ENCODE measurements at places on chromosomes 7 and 10. TPM values are rescaled to one million over a fixed set of nuclear protein-coding genes. Genes with fewer than 3 reads are reported as not detected.

- no peak for DNase-seq
- peaks cover 13% of the 10 kb centered on the region for H3K27me3 ChIP-seq
- no peak overlapping the region for H3K27ac ChIP-seq
- H3K4me1 ChIP-seq = no peaks in the 10 kb centered on the region
Measured at GRCh38 chr10:70657041-70657440, 15.3 kb upstream of the ADAMTS14 start.

GRCh38 chr7:106752367-106752766, 91.4 kb upstream of the CCDC71L start:
- no peaks in the 10 kb centered on the region for H3K4me1 ChIP-seq
- no peaks in the 10 kb centered on the region for H3K27me3 ChIP-seq
- H3K36me3 ChIP-seq = no peaks in the 10 kb centered on the region
- no peak overlapping the region for H3K27ac ChIP-seq
- H3K4me3 ChIP-seq = no peak overlapping the region

GRCh38 chr10:77138541-77138940, 499.1 kb downstream of the KCNMA1 start:
- H3K4me3 ChIP-seq = no peak overlapping the region
- H3K4me1 ChIP-seq = no peaks in the 10 kb centered on the region
- H3K36me3 ChIP-seq = no peaks in the 10 kb centered on the region
- no peak for DNase-seq
- H3K27me3 ChIP-seq = peaks cover 18% of the 10 kb centered on the region

The CYP2C9 gene
- not detected for polyA plus RNA-seq

DNA sequence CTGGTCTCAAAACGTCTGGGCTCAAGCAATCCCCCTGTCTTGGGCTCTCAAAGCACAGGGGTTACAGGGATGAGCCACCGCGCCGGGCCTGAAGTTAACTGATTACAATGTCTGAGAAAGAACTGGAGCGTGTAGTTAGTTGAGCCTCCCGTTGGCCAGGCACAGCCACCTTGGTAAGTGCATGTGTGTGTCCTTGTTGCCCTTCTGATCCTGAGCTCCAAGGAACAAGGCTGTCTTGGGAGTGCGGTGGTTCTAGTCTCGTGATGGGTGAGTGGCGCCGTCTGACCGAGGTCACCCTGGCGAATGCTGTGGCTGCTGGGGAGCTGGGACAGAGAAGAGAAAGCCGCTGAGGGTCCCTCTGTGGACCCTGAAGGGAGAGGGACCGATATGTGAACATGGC, 50.5 kb downstream of the PITRM1 start:
- peaks cover 12% of the 10 kb centered on the region for H3K36me3 ChIP-seq
- no peak overlapping the region for H3K4me3 ChIP-seq
- peak overlapping the region; percentile 49 for H3K27ac ChIP-seq
- no peaks in the 10 kb centered on the region for H3K4me1 ChIP-seq
- H3K27me3 ChIP-seq = no peaks in the 10 kb centered on the region
- DNase-seq = no peak

DNA sequence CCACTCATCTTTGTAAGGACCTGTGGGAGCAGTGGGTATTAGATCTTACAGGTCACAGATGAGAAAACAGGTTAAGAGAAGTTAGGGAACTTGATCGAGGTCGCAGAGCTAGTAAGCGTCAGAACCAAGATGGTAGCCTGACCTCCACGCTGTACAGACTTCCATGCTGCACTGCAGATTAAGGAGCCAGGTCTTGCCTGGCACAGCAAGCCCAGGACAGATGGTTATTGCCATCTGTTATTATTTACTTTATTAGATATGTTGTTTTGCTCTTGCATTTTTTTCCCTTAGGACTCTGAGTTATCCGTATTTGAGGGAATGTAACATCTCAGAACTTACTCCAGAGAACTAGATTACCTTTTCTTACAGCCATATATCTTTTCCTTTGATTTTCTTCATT, 147.2 kb downstream of the NSUN6 start:
- no peaks in the 10 kb centered on the region for H3K4me1 ChIP-seq
- no peak overlapping the region for H3K4me3 ChIP-seq
- H3K27me3 ChIP-seq = no peaks in the 10 kb centered on the region
- H3K36me3 ChIP-seq = no peaks in the 10 kb centered on the region

DNA sequence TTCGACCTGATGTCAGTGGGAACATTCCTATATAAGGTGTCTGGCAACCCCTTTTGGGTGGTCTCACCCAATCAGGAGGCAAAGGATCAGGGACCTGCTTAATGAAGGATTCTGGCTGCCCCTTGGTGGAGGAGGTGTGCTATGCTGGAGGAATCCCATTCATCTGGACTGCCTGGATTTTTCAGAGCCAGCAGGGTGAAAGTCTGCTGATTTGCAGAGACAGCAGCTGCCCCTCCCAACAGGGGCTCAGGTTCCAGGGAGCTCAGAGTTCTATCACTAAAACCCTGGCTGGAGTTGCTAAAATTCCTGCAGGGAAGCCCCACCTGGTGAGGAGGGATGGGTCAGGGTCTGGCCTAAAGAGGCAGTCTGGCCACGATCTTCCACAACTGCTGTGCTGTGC, 398.5 kb upstream of the CNTNAP2 start:
- no peaks in the 10 kb centered on the region for H3K27me3 ChIP-seq
- H3K36me3 ChIP-seq = no peaks in the 10 kb centered on the region
- no peak for DNase-seq
- H3K4me1 ChIP-seq = no peaks in the 10 kb centered on the region
- H3K4me3 ChIP-seq = no peak overlapping the region

DNA sequence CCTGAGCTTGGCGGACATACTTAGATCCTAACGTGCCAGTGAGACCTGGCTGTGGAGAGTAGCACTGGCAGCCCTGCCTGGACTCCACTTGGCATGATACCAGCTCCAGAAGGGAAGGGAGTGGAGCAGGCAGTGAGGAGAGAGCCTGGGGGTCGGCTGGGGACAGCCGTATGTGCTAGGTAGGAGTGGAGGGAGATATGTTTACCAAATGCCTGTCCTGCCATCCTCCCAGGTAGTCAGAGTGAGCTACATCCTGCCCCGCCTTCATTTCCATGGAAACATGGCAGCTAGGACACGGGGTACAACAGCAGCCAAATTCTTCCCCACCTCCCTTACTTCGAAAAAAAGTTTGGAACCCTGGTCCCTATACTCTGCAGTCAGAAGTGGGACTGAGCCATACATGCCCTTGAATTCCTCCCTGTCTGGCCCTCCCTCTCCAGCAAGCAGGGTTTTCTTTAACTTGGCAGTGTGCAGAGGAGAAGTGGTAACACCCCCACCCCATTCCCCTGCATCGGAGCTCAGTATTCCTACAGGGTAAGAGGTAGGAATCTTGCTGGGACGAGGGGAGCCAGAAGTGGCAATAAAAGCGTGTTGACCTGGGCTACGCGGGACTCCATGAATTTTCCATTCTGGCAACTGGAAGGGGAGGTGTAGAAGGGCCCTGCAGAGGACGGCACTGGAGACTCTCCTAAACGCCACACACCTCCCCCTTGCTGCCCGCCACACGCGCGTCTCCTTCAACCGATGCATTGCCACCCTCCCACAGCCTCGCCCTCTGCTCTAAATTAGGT, 20.0 kb upstream of the SMO start:
- no peak for DNase-seq
- peaks cover 9% of the 10 kb centered on the region for H3K36me3 ChIP-seq
- peaks cover 70% of the 10 kb centered on the region for H3K4me1 ChIP-seq
- H3K27me3 ChIP-seq = no peaks in the 10 kb centered on the region
- peak overlapping the region; percentile 57 for H3K27ac ChIP-seq

- peaks cover 14% of the 10 kb centered on the region for H3K36me3 ChIP-seq
- peak overlapping the region; percentile 82 for H3K27ac ChIP-seq
- no peak overlapping the region for H3K4me3 ChIP-seq
Measured at GRCh38 chr10:102635377-102635776, 8.9 kb upstream of the TRIM8 start.

- DNase-seq = no peak
- no peaks in the 10 kb centered on the region for H3K4me1 ChIP-seq
- H3K27me3 ChIP-seq = peaks cover 13% of the 10 kb centered on the region
- no peak overlapping the region for H3K4me3 ChIP-seq
- H3K27ac ChIP-seq = no peak overlapping the region
Measured at GRCh38 chr7:159227433-159227832, 82.8 kb upstream of the VIPR2 start.

- H3K36me3 ChIP-seq = no peaks in the 10 kb centered on the region
- peaks cover 11% of the 10 kb centered on the region for H3K4me1 ChIP-seq
- DNase-seq = no peak
- H3K4me3 ChIP-seq = no peak overlapping the region
- H3K27ac ChIP-seq = no peak overlapping the region
Measured at GRCh38 chr7:76231071-76231470, 29.4 kb downstream of the SRRM3 start.

DNA sequence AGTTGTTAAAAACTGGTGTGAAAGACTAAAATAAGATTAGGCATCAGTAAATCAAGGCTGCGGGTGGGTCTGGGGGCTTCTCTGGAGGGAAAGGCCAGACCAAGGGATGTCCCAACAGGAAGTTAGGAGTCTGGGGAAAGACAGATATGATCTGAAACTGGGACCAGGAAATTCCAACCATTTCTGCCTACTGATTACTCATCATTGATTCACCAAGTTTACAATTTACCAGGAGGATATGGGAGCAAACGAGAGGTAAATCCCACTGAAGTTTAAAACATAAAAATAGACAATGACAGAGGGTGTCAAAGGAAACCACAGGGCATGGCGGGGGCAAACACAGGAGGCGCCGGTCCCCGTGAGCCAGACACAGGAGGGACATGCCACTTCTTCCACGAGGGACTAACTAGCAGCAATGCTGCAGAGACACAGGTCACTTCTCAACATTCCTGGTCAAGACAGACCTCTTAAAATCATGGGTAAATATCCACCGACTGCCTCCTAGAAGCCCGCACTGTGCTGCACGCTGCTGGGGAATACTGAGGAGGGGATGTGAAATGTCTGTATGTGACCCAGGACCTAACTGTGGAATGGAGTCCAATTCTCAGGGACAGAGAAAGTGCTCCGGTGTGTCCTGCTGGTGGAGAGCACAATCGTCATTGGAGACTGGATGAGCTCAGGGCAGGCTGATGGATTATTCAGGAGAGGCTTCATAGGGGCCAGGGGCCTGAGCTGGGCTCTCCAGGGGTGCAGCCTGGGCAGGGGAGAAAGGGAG, 153.4 kb upstream of the KLF14 start:
- peaks cover 4% of the 10 kb centered on the region for H3K36me3 ChIP-seq
- H3K27me3 ChIP-seq = no peaks in the 10 kb centered on the region
- H3K4me3 ChIP-seq = no peak overlapping the region

DNA sequence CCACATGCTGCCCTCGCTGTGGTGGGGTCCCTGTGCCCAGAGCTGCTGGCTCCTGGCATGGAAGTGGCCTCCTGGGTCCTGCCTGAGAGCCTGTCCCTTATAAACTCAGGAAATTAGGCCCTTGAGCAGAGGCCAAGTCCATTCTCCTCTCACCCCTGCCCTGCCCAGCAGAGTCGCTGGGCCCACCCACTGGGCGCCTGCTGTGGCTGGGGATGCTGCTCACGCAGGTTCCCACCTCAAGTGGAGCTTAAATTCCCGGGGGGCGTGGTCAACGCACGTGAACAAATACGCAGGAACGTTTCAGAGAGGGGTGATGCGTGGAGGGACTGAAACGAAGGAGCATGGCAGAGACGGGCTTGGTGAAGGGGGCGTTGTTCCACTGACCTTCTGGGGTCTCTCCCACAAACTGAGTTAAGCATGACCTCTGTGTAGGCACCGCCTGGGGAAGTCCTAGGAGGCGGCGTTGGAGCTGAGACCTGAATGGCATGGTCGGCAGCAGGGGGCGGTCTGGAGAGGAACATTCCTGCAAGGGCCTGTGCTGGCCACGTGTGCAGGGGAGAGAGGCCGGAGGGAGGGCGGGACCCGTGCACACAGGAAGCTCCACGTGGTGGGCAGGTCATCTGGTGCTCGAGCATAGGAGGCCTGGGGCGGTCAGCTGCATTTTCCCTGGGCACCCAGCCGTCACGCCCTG, 27.9 kb downstream of the FAM20C start:
- no peaks in the 10 kb centered on the region for H3K27me3 ChIP-seq
- no peaks in the 10 kb centered on the region for H3K4me1 ChIP-seq
- no peaks in the 10 kb centered on the region for H3K36me3 ChIP-seq
- DNase-seq = no peak

- no peaks in the 10 kb centered on the region for H3K36me3 ChIP-seq
- H3K27ac ChIP-seq = peak overlapping the region; percentile 72
- H3K27me3 ChIP-seq = no peaks in the 10 kb centered on the region
- DNase-seq = no peak
Measured at GRCh38 chr7:105672801-105673200, 91.5 kb upstream of the EFCAB10 start.

- H3K27me3 ChIP-seq = no peaks in the 10 kb centered on the region
- H3K4me3 ChIP-seq = no peak overlapping the region
- H3K27ac ChIP-seq = no peak overlapping the region
- no peaks in the 10 kb centered on the region for H3K4me1 ChIP-seq
- no peaks in the 10 kb centered on the region for H3K36me3 ChIP-seq
- DNase-seq = no peak
Measured at GRCh38 chr10:64191286-64191685, 670.1 kb downstream of the REEP3 start.

DNA sequence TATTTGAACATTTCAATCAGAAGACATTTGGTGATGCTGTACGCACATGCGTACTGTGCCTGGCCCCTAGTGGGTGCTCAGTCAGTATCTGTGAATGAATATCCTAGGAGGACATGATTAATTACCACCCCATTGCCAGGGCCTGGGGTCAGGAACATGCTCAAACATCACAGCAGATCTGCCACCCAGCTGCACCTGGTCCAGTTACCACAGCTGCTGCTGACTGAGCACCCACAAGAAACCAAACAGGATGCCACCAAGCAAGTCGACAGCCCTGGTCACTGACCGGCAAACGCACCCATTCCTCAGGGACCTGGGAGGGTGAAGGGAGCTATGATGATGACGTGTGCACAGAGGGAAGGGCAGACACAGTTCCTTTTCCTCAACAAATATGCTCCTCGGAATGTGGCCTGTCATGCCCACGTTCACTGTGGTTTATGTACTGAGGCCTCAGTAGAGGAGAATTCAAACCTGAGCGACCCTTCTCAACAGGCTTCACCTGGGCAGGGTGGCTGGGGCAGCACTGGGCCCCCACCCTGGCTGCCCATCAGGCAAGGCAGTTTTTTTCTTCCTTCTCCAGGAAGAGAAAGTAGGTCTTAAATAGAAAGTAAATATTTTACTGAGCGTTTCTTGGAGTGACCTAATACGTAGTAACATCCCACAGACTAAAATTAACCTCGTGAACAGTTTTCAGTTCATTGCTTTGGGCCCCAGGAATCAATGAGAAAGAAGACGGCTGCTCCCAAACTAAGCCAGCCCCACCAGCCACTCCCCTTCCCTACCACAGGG, 13.4 kb downstream of the CTBP2 start:
- H3K36me3 ChIP-seq = peaks cover 8% of the 10 kb centered on the region
- H3K27ac ChIP-seq = no peak overlapping the region
- H3K4me3 ChIP-seq = no peak overlapping the region
- peak; percentile 42 for DNase-seq

DNA sequence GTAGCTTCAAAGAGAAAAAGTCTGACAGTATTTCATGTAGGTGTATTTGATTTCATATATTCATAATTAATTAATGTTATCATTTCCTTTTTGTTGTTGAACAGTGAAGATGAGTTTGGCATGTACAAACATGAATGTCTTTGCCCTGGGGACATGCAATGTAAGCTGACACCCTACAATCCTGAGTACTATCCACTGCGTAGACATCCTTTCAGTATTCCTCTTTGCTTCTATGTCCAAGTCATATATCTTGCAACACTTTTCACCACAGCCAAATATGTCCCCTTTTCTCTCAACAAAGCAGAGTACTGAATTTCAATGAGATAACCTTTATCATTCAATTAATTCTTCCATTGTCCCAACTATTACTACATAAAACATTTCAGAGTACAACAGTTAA, 93.6 kb downstream of the GPR37 start:
- no peak overlapping the region for H3K4me3 ChIP-seq

The FZD8 gene
- not detected for polyA plus RNA-seq

The KIAA1549 gene
- polyA plus RNA-seq = not detected

The AKR1D1 gene
- not detected for polyA plus RNA-seq

Measured in naive B cell (primary cell).